NCI-H1048 (cell line): ENCODE measurements at places on chromosomes 11 and 22.

GRCh38 chr11:827897-828192 lies at the start of gene CRACR2B:
TSS of gene CRACR2B (plus strand) at chr11:827919. CDS start at chr11:828608, 689 bp downstream.
- no peak for DNase-seq

GRCh38 chr11:72221386-72222075 lies 3.0 kb upstream of the INPPL1 start:
- no peak for DNase-seq

GRCh38 chr11:120657306-120658070 lies 145.9 kb downstream of the GRIK4 start:
- DNase-seq = no peak

GRCh38 chr11:43936076-43936475 lies 6.4 kb upstream of the C11orf96 start:
- DNase-seq = no peak

DNA sequence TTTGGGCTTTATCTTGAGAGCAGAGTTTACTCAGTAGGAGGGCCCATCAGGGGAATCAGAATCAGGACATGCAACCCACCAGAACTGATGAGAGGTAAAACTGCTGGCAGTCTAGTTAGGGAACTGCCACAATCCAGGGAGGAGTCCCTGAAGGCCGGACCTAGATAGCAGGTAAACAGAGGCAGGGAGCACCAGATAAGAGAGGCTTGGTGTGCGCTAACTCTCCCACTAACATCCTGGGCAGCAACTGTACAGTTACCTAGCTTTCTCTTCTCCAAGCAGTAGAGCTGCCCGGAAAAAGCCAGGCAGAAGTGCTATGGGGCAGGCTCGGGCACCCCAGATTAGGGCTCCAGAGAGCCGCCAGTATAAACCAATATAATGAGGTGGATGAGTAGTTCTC lies 865 bp upstream of the AMOTL1 start:
- DNase-seq = no peak

DNA sequence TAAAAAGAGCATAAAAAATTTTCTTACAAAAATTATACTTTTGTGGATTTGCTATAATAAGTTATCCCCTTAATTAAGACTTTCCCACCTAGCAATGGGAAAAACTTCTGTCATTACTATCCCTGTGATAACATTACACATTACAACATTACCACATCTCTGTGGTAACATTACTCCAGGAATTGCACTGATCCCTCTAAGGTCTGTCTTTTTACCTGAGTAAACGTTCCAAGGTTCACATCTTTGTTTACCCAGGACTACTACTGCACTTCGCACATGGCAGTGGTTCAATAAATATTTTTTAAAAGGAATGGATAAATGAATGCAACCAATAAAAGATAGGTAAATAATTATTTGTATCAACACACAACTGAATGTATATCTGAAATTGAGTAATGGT lies 92.4 kb upstream of the NOX4 start:
- no peak for DNase-seq

- DNase-seq = no peak
Measured at GRCh38 chr11:112210890-112211289, 15.3 kb upstream of the PTS start.

- no peak for DNase-seq
Measured at GRCh38 chr22:46366327-46366731, 30.8 kb downstream of the TRMU start.

DNA sequence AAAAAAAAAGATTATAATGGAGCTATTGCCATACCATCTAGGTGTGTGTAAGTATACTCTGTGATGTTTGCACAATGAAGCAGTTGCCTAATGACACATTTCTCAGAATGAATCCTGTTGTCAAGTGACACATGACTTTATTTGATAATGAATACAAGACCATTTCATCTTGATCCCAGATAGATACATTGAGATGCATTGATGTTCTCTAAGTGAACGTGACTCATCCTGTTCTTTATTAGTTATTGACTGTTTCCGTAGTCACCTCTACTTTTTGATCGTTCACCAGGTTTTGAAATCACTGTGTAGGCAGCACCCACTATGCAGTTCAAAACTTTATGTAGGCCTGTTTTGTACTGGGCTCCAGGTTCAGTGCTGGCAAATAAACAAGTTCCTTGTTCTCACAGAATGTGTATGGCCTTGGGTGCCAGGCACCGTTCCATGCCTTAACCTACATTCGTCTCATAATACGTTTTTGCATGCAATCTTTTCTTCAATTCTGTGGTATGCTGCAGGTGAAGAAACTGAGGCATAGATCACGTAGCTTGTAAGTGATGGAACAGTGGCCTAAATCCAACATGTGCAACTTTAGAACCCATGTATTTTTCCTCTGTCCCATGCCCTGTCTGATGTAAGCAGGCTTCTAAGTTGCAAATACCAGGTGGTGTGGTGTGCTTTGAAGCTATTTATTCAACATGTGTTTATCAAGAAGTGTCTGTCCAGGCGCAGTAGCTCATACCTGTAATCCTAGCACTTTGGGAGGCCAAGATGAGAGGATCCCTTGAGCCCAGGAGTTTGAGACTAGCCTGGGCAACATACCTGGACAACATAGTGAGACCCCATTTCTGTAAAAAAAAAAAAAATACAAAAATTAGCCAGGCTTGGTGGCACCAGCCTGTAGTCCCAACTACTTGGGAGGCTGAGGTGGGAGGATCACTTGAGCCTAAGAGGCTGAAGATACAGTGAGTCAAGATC lies 10.4 kb downstream of the SREBF2 start:
- no peak for DNase-seq

GRCh38 chr11:88164806-88165585 lies 10.2 kb downstream of the RAB38 start:
- no peak for DNase-seq

- no peak for DNase-seq
Measured at GRCh38 chr11:61042537-61042936, 59.8 kb upstream of the CD5 start.

- no peak for DNase-seq
Measured at GRCh38 chr11:46363455-46364005, 16.3 kb downstream of the DGKZ start.

DNA sequence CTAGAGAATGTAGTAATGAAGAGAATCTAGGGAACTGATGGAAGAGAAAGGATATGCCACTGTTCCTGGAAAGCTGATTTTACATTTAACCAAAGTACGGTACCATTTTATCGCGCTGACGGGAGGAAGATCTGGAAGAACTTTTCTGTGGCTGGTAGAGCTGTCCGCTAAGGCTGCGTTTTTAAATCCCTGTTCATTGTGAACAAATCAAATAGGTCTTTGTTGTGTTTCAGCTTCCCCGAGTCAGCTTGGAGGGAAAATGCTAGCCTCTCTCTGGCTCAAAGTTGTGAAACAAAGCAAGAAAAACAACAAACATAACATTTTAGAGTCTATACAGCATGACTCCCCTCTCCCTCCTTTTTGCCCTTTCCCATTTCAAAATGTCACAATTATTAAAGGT lies 34.4 kb downstream of the FBXO7 start:
- no peak for DNase-seq

GRCh38 chr11:33753304-33753967 lies 17.2 kb upstream of the CD59 start:
- DNase-seq = no peak

GRCh38 chr22:39931251-39931650 lies 28.9 kb upstream of the TMA7B start:
- DNase-seq = no peak

- no peak for DNase-seq
Measured at GRCh38 chr22:49362211-49362839, 465.3 kb downstream of the BRD1 start.

DNA sequence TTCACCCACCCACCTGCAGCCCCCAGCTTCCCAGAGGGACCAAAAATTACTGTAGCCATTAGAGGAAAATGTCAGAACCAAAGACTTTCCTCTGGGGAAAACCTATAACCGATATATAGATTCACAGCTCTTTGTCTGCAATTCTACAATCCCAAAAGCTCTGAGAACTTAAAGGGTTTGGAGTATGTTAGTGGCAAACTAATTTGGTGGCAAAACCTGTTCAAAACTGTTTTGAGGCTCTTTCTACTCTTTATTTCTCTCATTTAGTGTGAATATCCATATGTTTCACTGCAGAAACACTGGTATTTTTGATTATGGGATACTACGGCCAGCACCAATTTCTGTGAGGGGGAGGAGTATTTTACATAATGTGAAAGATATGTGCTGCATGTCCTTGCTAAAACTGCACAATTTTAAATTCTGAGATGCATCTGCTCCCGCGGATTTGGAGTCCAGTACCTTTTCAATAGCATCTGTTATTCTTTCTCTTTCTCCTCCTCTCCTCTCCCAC lies 87.5 kb upstream of the MTNR1B start:
- DNase-seq = no peak

- DNase-seq = no peak
Measured at GRCh38 chr22:45398214-45398613, 15.2 kb downstream of the SMC1B start.

GRCh38 chr11:57340039-57340615 lies 2.0 kb downstream of the P2RX3 start:
- DNase-seq = no peak

DNA sequence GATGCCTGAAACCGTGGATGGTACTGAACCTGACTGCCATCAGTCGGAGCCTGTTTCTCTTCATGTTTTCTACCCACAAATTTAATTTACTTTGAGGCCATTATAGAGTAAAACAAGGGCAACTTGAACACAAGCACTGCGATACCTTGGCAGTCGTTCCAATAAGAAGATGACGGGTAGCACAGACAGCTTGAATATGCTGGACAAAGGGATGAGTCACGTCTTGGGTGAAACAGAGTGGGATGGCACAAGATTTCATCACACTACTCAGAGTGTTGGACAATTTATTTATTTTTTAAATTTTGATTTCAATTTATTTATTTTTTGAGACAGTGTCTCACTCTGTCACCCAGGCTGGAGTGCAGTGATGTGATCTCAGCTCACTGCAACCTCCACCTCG lies 5.7 kb downstream of the DIXDC1 start:
- no peak for DNase-seq

DNA sequence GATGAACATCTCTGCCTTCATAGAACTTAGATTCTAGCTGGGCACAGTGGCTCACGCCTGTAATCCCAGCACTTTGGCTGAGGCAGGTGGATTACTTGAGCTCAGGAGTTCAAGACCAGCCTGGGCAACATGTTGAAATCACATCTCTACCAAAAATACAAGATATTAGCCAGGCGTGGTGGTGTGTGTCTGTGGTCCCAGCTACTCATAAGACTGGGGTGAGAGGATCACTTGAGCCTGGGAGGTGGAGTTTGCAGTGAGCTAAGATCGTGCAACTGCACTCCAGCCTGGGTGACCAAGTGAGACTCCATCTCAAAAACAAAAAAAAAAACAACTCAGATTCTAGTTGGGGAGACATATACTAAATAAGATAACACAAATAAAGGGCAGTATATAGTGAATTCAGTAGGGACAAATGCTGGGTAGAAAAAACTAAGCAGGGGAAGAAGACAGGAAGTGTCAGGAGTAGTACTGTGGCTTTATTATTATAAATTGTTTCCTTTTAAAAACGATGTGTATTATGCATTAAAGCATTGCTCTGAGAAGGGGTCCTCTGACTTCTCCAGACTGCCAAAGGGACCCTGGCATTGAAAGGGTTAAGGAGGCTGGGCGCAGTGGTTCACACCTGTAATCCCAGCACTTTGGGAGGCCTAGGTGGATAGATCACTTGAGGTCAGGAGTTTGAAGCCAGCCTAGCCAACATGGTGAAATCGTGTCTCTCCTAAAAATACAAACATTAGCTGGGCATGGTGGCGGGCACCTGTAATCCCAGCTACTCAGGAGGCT lies 46.7 kb downstream of the PACS1 start:
- no peak for DNase-seq

- no peak for DNase-seq
Measured at GRCh38 chr11:2386591-2386990, 9.5 kb downstream of the CD81 start.

- DNase-seq = no peak
Measured at GRCh38 chr11:59218893-59219292, 6.2 kb upstream of the MPEG1 start.

DNA sequence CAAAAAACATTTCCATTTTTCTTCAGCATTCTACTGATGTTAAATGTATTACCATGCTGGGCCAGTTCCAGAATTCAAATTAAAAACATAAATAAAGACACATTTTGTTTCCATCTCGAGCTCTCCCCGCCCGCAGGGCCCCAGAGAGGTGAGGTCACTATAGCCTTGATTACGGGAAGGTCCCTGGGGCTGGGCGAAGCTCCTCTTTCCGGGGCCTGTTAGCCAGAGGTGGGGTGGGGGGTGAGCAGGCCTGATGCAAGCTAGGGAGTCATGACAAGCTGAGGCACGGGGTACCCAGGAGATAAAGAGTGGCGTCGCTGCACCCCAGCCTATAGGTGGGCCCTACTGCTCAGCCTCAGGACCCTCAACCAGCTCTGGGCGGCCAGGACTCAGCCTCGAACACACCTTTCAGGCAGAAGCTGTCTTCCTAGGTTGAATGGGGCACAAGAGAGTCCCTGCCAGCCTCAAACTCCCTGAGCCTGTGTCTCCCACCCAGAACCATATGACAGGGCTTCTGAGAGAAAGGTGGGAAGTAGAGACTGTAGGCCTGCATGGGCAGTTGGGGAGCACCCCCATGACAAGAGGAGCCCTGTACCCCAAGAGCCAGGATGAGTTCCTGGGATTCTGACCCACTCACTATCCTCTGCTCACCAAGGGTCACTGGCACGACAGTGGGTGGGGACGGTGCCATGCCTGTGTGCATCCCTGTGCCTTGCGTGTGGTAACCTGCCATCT lies 34.8 kb downstream of the KCNQ1OT1 start:
- no peak for DNase-seq

GRCh38 chr22:42645938-42646568 lies 3.1 kb downstream of the CYB5R3 start:
- DNase-seq = no peak

DNA sequence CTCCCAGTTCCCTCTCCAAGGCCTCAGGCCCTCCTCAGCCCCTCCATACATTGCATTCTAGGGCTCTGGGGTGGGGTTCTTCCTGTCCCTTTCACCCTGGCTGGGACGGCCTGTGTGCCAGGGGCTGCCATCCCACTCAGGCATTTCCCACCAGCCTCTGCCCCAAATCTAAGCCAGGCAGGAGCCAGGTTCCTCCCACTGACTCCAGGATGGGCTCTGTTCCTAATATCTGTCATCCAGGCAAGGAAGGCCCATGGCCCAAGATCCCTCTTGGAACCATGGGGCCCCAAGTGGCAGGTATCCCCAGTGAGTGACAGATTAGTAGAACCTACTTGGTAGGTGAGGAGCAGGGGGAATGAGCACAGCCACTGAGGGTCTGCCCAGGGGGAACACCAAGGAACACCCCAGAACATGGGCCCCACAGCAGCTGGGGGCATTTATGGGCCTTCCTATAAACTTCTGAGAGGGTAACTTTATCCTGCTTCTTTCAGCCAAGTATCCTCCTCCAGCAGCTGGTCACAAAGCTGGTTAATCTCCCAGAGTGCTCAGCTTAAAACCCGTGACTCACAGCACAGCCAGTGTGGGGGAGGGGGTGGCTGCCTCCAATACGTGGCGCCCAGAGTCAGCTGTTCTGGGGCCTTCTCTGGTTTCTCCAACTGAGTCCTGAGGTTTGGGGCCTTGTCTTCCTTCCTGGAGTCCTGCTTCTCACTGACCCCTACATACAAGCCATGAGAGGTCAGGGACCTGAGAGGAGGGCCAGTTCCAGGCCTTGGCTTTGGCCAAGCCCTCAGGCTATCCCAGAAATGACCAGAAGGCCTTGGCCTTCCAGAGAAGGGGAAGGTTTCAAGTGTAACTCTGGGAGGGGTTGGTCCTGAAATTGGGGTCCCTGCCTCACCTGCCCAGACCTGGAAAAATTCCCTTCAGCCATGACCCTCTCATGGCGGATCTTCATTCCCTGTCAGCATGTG lies 19.9 kb upstream of the MYOD1 start:
- DNase-seq = no peak

GRCh38 chr11:42098075-42098474 lies 638.6 kb upstream of the LRRC4C start:
- DNase-seq = no peak

GRCh38 chr22:44428941-44429830 lies 68.8 kb downstream of the RTL6 start:
- DNase-seq = no peak
